Right ventricle myocardium superior (tissue), 1 donor: ENCODE measurements at places on chromosomes 16 and 17. TPM values are rescaled to one million over a fixed set of nuclear protein-coding genes. Genes with fewer than 3 reads are reported as not detected.

OSGIN1 gene
- 7.2 TPM for total RNA-seq

ZP2 gene
- total RNA-seq, result not detected

IGFALS gene
- total RNA-seq, result 0.11 TPM

HYDIN gene
- 0.89 TPM for total RNA-seq

FSCN2 gene
- 0.19 TPM for total RNA-seq

CMTM2 gene
- 0.46 TPM for total RNA-seq

C16orf46 gene
- 0.38 TPM for total RNA-seq

RTN4RL1 gene
- 3.4 TPM for total RNA-seq

IKZF3 gene
- total RNA-seq, result 0.22 TPM

SULT1A4 gene
- total RNA-seq, result 9.5 TPM

PIRT gene
- not detected for total RNA-seq

NATD1 gene
- total RNA-seq, result 19.1 TPM

KSR1 gene
- 8.3 TPM for total RNA-seq

CHRNE gene
- 0.30 TPM for total RNA-seq

KCNJ12 gene
- total RNA-seq, result 12.2 TPM

CTRB2 gene
- not detected for total RNA-seq

PPP1R27 gene
- total RNA-seq, result not detected

ABI3 gene
- 5.5 TPM for total RNA-seq

FNDC8 gene
- total RNA-seq, result not detected

HBA2 gene
- 64.7 TPM for total RNA-seq

TNFSF12 gene
- 34.6 TPM for total RNA-seq

KRT25 gene
- not detected for total RNA-seq

COX11 gene
- 62.7 TPM for total RNA-seq

MAP2K4 gene
- total RNA-seq, result 29.6 TPM

NPIPA3 gene
- total RNA-seq, result 0.65 TPM
